ENCODE measurements at places on chromosomes 2 and 18.

- DNase-seq = no peak
Measured at GRCh38 chr2:46414701-46415100, 64.7 kb upstream of the TMEM247 start.

DNA sequence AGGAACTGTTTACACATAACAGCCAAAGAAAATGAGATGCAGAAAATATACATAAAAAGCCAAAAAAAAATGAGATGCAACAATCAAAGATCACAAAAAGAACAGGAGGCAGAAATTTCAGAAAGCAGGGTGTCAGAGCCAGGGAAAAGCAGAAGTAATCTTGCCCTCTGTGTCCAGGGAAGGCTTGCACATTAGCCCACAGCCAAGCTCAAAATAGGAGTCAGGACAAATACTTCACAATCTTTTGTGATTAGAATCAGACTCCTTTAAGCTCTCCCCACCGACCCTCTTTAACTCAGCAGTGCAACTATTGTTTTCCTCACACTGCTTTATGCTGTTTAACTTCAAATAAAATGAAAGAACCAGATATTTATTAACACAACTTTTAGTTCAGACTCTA, 34.6 kb downstream of the IAH1 start:
- DNase-seq = no peak

DNA sequence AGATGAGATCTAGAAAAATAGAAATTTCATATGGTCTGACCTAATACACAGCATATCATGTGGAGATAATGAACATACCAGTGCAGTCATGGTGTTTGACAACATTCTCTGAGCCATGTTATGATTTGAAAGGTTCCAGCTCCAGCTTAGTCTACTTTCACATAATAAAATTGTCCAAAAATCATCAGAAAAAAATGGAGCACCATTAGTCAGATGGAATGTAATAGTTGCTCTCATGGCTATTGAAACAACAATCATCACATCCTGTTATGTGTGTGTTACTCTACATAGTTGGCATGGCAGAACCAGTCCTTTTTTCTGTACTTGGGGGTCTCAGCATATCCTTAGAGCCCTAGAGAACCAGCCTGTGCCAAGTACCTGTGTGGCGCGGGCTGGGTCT, 678.9 kb upstream of the FANCL start:
- DNase-seq = no peak

- no peak for DNase-seq
Measured at GRCh38 chr2:84874381-84875212, 6.3 kb downstream of the TRABD2A start.

- no peak for DNase-seq
Measured at GRCh38 chr2:52311862-52312261, 1279.9 kb upstream of the NRXN1 start.

- DNase-seq = no peak
Measured at GRCh38 chr18:7760967-7761948, 194.1 kb downstream of the PTPRM start.

DNA sequence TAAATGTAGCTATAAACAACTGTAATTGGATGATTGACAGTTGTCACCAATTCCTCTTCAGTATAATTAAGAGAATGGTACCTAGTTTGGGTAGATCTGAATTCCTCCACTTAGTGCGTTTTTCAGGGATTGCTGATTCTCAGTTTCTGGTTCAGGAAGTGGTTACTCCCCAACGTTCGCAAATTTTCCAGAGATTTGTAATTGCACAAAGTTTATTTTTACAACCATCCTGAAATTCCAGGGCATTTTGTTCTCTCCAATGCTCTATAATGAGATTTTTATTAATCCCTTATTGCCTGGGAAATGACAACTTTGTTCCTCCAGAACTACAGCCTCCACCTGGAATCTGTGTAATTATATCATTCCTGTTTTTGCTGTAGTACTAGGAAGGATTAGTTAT, 710.6 kb upstream of the ZEB2 start:
- no peak for DNase-seq

DNA sequence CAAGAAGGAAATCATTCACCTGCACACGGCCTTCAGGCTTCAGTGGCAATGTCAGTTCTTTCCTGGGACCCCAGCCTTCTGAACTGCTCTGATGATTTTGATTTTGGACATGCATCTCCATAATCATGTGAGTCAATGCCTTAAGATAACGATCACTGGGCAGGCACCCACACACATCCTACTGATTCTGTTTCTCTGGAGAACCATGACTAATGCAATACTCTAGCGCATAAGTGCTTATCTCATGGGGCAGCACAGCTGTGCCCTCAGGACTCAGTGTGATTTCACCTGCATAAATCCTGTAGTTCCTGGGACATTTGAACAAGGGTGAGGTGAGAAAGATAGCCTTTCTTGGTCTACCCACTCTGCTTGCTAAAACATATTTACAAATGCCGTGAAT, 144.6 kb downstream of the AKAIN1 start:
- no peak for DNase-seq

GRCh38 chr2:12155303-12156051, 409.0 kb downstream of the LPIN1 start:
- no peak for DNase-seq

DNA sequence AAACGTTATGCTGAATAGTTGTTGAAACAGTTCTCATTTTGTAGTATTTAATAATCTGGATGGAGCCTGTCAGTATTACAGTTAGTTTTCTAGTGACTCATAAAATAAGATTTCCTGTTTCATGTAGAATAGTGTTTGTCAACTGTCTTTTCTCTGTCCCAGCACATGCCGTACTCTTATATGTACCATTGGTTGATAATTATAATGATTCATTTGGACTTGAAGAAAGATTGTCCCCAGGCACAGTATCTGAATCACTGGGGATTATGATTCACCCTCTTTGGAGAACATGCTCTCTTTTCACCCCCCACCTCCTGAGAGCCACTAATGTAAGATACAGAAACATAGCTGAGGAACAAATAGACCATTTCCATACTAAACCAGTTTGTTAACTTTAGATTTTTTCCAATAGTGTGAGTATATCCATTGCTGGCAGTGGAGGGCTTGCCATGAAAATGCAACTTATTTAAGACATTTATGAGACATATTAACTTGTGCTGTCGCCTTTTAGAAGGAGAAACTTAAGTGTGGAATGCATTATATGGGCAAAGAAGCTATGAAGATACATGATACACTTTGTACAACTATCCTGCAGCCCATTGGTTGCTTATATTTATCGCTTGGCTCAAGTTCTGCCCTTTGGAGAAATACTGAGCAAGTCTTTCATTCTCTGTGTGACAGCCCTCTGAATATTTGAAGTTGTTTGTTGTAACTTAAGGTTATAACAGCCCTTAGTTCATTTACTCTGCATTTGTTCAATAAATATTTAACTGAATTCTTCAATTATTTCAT, 12.4 kb downstream of the COPS8 start:
- no peak for DNase-seq

GRCh38 chr2:45962177-45962921, 310.9 kb downstream of the PRKCE start:
- DNase-seq = no peak

- DNase-seq = no peak
Measured at GRCh38 chr2:40874380-40874779, 422.5 kb upstream of the SLC8A1 start.

DNA sequence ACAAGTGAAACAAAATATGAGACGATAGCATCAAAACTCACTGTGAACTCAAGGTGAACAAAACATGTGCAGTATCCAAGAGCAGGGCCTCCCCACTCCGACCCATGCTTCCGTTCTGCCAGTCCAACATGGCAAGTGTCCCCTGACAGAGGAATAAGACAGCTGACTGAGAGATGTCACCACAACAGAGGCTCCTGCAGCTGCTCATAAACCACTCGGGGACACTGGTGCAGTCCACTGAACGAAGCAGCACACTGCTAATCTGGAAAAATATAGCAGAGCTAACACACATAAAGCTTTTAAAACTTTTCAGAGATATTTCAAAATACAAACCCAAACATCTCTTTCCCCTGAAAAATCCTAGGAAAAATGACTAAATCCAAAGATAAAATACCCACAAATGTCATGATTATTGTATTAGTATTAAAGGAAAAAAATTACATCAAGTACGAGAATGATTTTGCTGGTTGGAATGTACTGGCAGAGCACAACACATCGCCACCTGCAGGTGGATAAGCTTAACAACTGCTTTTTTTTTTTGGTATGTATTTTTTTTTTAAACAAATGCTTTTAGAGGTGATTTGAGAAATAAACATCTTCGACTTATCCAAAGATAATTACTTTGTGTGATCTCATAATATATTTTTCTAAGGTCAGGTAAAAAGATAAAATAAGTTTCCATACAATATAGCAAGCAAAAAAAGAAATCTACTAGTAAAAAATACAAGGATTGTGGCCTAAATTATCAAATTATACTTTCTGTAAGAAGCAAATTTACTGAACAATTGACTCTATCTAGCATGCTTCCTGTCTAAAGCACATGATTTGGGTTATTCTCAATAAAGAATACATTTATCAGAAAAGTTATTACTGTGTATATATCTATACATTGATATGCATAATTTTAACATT, 18.6 kb downstream of the THADA start:
- no peak for DNase-seq

DNA sequence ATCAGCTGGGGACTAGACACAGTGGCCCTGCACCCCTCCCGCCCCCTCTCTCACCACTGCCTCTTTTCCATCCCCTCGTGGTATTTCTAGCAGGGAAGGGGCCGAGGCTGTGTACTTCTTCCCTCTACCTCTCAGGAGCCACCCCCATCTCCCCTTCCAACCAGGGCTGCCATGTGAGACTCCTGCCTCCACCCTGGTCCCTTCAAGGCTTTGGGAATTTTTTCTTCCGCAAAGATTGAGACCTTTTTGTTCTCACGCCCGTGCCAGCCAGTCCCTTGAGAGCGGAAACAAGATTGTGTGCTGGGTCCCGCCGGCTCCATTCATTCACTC, 39.1 kb downstream of the LPIN1 start:
- DNase-seq = no peak

GRCh38 chr2:23557455-23557854, 172.5 kb downstream of the KLHL29 start:
- no peak for DNase-seq

GRCh38 chr18:62693659-62694058, 21.7 kb upstream of the PHLPP1 start:
- no peak for DNase-seq

- no peak for DNase-seq
Measured at GRCh38 chr18:33957707-33958106, 267.0 kb downstream of the NOL4 start.

GRCh38 chr2:183059561-183059960, 19.0 kb upstream of the DUSP19 start:
- DNase-seq = no peak

DNA sequence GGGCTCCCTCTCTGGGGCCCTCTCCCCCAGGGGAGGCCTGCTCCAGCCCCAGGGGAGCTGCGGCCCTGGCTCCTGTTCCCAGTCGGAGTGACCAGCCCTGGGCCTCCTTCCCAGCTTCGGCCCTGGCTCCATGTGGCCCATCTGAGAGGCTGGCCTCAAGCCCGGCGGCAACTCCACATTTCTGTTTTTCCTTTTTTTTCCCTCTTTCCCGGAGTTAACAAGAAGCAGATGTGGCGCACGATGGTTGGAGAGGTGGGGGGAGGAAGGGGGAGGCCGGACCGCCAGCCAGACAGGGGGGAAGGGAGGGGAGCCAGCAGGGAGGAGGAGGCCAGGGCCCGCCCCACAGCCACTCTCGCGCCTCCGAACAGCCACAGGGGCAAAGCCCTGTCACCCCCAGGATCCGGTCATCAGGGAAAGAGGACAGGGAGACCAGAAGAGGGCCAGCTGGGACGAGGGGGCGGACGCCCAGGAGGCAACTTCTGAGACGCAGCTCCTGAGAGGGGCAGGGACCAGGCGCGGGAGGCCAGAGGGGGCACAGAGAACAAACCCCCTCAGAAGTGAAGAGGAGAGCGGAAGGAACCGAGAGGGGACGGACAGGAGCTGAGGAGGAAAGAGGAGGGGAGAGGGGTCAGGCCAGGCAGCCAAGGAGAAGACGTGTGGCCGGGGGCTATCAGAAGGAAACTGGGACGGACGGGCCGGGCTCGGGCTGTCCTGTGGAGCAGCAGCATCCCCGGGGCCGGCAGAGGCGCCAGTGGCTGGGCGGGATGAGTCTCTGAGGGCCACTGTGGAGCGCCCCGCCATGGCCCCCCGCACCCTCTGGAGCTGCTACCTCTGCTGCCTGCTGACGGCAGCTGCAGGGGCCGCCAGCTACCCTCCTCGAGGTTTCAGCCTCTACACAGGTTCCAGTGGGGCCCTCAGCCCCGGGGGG, at the start of gene EMILIN1:
Gene EMILIN1, plus strand, starts transcription at position 349 of the 928 bp plus-strand sequence. Its CDS starts 451 bp downstream, at position 800.
- DNase-seq = no peak

DNA sequence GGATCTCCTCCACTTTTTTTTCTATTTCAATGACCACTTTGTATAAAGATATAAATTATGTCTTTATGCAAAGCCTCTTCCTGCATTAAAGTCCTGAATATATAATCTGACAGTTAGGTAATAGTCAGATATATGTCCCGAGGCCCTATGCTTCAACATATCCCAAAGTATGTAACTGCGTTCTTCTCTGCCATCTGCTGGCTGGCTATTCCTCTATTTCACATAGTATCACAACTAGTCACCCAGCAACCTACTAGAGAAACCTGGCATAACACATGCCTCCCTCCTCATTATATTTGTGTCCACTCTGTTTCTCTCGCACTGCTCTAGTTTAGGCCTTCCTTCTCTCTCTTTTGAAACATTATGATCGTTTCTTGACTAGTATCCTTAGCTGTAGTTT, 640.8 kb downstream of the DPP10 start:
- no peak for DNase-seq

DNA sequence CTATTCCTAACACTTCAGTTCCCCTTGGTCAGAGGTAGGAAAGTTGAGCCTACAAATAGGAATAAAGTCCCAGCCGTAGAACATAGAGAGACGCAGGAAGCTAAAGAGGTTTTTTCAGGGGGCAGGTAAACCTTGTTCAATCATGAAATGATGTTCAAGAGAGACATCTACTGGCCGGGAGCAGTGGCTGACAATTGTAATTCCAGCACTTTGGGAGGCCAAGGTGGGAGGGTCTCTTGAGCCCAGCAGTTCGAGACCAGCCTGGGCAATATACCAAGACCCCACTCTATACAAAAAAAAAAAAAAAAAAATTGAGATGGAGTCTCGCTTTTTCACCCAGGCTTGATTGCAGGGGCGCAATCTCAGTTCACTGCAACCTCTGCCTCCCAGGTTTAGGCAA, 66.7 kb upstream of the DNAJC10 start:
- no peak for DNase-seq

DNA sequence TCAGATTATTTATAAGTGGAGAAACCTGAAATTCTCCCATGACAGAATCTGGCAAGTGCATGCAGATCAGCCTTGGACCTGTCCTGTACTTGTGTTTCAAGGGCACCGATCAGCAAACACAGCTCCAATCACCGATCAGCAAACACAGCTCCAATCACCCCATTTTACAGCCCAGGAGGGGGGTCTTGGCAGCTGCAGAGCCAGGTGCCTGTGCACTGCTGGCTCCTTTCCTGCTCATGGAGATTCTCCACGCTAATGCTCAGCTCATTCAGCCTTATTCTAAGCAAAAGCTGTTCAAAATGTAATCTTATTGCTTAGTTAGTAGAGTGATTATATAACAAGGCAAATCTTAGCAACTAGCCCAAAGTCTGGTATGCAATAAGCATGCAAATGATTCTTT, 623.1 kb upstream of the HS6ST1 start:
- DNase-seq = no peak

All from stimulated activated CD8-positive, alpha-beta memory T cell treated with anti-CD3 and anti-CD28 coated beads, Interleukin-7, amount 100 ng/mL, for 24 hours (primary cell).